ENCODE measurements at places on chromosomes 7 and 10. TPM values are rescaled to one million over a fixed set of nuclear protein-coding genes. Genes with fewer than 3 reads are reported as not detected.

DNA sequence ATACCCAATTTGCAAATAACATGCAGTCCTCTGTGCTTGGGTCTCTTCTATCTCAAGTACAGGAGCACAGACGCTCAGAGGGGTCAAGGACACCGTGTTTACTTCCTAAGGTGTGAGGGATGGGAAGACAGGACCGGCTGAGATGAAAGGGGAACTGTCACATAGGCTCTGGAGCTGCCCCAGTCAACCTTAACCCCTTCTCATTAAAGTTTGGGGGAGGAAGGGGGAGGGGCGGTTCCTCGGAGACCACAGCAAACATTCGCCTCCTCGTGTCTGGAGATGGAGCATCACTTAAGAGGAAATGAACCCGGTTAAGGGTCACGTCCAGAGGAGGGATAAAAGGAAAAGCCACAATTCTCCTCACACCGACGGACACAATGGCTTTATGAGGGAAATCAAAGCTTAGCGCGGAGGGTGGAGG, 1.1 kb downstream of the SH3PXD2A start:
- DNase-seq, result peak; percentile 41

DNA sequence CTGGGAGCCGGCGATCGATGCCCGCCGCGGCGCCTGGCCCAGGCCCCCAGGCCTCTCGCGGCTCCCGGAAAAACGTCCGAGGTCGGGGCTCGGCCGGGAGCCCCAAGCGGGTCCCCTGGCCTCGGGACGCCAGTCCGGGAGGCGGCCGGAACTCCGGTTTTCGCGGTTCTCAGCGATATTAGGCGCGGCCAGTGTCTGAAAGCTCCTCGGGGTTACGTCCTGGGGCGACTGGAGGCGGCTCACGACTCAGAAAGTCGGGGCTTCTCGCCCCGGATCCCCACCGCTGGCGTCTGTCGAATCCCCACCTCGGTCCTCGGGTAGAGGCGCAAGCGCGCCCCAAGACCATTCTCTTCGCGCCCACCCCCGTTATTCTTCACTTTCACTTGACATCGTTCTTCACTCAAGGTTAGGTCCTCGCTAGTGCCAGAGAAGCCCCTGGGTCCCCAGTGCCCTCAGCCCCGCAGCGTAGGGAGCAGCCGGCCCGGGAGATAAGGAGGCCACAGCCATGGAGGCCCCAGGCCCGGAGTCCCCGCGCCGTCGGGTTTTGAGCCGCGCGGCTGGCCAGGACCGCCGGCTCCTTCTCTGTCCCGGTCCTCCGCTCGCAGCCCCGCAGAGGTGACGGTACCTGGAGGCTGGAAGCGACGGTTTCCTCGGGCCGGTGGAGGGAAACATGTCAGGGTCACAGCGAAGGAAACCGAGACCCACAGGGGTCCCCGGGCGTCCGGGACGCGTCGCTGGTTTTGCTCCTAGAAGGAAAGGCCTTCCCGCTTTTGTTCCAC, 35.2 kb upstream of the EBLN1 start:
- DNase-seq, result peak; percentile 26

GRCh38 chr7:111820621-111821020, 258.3 kb upstream of the IMMP2L start:
- no peak for DNase-seq

DNA sequence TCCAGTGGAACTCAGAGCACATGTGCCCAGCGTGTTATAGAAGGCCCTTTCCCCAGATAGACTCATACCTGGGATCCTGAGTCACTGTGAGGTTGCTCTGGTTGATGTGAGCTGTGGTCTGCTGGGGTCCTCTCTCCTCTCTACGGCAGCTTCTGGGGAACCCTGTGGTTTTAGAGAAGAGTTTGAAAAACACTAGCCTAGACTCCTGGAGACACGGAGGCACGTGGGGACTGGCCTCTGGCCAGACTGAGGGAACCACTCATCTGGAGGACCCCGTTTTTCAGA, 10.3 kb downstream of the ZNF775 start:
- no peak for DNase-seq

- DNase-seq, result no peak
Measured at GRCh38 chr10:59465088-59465487, 102.7 kb upstream of the FAM13C start.

- no peak for DNase-seq
Measured at GRCh38 chr10:74097776-74098175, 52.9 kb downstream of the AP3M1 start.

DNA sequence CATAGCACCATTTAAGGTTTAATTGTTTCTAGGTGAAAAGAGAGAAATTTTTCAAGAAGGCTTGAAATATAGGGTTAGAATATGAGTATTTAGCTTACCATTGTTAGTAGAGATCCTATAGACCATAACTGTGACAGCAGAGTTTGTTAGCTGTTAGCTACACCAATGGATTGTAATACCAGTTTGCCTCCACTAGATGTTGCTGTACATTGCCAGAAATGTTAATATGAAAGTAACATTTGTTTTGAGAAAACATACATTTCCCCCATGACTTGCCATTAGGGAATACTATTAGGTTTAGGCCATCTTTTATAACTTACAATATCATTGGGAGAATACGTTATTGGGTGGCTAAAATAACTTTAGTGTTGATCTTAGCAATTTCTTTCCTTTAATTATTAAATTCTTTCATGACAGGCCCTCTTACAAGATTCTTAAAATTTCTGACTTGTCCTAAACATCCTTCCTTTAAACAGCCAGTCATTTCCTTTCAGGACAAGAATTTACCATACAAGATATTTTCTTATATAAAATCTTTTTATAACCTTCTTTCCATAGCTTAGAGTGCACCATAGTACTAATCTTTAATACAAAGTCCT, 39.5 kb downstream of the ZNF117 start:
- no peak for DNase-seq

DNA sequence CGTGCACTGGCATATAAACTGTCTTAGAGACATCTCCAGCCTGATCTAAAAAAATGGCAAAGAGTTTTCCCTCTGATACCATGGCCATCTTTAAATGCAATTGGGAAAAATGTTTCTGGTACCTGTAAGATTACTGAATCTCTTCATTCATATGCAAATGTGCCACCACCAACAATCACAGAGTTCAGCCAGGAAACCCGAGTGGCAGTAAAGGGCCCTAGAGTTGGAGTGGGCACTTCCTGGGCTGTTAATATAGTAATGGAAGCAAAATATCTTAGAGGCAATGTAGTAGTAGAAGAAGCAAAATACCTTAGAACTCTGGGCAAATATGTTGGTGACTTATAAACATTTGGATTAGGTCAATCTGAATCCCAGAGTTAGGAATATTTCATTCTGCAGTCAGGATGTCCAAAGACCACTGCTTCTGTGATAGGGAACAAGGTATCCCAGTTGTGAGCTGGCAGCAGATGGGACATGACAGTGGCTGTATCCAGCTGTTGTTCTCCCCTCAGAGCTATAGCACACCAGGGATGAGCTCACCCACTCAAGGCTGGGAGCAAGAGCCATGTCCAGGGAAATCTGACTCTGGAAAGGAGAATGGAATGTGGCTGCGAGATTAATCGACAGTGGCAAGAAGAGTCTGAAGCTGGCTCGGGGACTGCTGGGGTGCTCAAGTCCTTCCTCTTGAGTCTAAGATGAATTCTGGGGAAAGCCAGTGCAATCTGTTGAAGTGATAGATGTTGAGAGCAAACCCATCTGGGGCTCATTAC, 332.1 kb downstream of the PHTF2 start:
- DNase-seq, result no peak

GRCh38 chr10:69413221-69413865, 3.4 kb downstream of the TACR2 start:
- peak; percentile 63 for DNase-seq

DNA sequence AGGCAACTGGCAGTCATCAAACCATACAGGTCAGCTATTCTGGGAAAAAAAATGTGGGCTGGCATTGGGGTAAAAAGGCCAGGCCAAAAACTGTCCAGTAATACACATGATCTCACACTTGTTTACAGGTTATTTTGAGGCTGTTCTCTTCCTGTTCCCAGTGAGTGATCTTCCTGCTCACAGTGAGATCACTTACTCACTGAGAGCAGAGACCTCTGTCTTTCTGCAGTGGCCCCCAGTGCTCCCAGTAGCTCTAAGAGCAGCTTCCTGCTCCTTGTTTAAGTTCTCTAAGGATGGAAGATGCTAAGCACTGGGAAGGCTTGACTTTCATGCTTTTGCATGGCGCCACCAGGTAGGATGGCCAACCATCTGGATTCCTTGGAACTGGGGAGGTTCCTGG, 93.5 kb upstream of the KIAA1217 start:
- DNase-seq, result no peak

GRCh38 chr10:17353568-17354300, 100.7 kb downstream of the ST8SIA6 start:
- no peak for DNase-seq

DNA sequence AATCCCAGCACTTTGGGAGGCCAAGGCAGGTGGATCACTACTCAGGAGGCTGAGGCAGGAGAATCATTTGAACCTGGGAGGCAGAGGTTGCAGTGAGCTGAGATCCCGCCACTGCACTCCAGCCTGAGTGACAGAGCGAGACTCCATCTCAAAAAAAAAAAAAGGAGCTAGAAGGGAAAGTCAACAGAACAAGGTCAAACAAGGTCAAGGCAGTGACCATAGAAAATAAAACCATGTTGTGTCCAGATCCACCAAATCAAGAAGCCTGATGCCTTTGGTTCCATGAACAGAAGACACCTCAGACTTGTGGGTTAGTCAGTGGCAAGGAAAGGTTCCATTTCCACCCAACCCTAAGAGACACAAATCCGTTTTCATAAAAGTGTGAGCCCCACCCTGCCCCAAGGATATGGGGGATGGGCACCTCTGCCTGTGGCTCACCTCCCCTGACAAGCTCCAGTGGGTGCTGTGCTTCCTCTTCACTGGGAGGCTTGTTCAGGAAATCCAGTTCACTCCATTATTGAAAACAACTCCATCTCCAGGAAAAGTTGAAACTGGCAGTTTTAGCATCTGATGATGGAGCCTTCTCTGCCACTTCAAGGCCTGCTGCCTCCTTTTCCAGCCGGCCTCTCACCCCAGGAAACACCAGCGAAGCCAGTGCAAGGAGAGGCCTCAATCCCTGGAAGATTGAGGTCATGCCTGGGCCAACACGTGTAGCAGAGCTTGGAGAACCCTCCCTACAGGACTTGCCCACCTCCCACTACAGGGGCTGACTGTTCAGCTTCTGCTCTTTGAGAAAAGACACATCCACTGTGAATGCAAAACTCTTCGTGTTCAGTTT, 152.9 kb downstream of the NRF1 start:
- no peak for DNase-seq

- no peak for DNase-seq
Measured at GRCh38 chr10:129114588-129114987, 352.5 kb upstream of the MGMT start.

DNA sequence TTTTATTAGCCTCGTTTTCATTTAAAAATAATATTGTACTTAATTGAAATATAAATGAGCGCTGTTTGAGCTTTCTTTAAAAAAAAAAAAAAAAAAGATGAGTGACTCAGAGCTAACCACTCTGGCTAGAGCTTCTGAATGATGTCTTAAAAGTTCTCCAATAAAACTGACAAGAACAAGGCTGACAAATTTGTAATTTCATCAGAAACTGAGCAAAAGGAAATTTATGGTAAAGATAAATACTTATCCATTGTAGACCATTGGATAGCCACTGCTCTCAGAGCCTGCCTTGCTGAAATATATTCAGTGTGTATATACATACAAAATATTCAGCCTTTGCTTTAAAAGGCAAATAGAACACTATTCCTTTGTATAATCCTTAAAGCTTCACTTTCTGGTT, 91.2 kb upstream of the OIT3 start:
- DNase-seq, result no peak

DNA sequence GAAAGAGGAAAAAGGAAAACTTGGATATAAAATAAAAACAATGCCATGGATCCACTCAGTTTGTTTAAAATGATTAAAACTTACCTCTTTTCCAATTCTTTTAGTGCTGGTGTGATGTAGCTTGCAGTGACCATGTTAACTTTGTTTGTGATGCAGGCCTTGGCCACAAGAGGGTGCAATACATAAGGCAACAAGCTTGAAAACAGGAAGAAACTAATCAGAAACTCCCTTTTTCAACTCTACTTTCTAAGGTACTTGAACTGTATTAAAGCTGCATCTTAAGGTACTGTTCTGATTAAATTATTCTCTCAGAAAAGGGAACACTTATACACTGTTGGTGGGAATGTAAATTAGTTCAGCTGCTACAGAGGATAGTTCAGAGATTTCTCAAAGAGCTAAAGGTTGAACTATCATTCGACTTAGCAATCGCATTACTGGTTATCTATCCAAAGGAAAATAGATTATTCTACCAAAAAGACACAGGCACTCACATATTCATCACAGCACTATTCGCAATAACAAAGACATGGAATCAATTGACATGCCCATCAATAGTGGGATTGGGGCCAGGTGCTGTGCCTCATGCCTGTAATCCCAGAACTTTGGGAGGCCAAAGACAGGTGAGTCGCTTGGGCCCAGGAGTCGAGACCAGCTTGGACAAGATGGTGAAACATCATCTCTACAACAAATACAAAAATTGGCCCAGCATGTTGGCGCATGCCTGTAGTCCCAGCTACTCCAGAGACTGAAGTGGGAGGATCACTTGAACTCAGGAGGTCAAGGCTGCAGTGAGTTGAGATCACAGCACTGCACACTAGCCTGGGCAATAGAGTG, 50.9 kb downstream of the AASS start:
- DNase-seq, result peak; percentile 69

GRCh38 chr10:43196981-43197833, 59.0 kb downstream of the CSGALNACT2 start:
- no peak for DNase-seq

DNA sequence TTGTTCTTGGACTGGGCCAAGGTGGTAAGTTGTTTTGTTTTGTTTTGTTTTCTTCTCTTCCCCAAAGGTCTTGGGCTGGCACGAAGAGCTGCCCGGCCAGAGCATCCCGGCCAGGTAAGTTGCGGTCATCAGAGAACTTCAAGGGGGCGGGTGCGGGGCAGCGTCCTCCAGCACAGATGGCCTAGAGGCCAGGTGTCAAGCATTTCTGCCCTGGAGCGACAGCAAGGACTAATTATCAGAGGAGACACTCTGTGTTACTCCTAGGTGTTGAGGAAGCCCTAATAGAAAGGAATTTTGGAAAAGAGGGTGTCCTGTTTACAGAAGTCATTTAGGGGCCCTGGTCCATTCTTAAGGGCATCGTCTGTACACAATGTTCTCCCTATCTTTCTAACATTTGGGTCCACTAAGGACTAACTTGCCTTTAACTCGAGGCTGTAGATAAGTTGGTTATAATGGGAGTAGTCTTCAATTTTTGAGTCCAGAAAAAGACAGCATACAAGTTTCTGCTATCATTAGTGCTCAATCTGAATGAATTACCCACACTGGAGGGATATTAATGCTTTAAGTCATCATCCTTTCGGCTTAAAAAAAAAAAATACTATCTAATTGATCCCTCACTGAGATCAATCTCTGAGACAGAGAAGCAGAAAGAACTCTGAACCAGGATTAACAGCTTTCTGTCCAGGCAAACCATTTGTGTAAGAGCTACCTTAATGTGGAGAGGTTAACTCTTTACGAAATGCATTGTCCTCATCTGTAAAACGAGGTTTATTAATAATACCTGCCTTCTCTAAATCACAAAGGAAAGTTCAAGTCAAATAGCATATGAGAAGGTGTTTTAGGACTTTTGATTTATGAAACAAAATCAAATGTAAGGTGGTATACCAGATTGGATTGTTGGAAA, 1.5 kb downstream of the ITGB8 start:
- DNase-seq, result no peak

MARCHF5 gene
- 1.8 TPM for total RNA-seq

ECHDC3 gene
- total RNA-seq, result 0.75 TPM

WAC gene
- 66.6 TPM for total RNA-seq

FAM25A gene
- total RNA-seq, result not detected

FAM25G gene
- total RNA-seq, result not detected

HMX3 gene
- 1.2 TPM for total RNA-seq

GSTO2 gene
- 9.5 TPM for total RNA-seq

Data from transverse colon (tissue), 4 donors.